AG20443 (cell line): ENCODE measurements at places on chromosomes 5 and 9.

DNA sequence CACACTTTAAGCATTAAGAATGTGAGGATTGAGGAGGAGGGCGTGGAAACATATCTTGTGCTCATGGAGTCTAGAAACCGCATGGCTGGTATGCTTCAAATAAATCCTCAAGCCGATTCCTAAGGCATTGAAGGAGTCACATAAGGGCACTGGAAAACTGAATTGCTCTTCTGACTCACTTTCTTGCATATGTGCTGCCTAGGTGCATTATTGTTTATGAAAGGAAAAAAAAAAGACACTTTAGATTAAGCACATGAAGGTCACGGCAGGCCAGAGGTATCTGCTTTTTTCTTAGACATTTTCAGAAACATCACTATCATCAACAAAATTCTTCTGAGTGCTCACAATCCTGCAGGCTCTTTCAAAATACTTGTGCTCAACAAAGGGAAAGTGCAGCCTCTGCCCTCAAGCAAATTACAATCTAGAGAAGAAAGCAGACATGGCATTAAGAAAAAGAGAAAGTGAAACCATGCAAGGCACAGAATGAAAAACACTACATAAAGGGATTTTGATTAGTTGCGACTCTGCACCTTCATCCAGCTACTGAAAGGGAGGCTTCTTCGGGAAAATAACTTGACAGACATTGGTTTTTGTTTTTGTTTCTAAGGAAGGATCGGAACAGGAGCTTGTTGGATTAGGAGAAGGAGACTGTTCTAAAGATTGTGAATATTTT, 2117.6 kb downstream of the MAT2B start:
- DNase-seq, result no peak

GRCh38 chr5:180784497-180785097, 18.0 kb downstream of the MGAT1 start:
- DNase-seq, result peak; percentile 88

DNA sequence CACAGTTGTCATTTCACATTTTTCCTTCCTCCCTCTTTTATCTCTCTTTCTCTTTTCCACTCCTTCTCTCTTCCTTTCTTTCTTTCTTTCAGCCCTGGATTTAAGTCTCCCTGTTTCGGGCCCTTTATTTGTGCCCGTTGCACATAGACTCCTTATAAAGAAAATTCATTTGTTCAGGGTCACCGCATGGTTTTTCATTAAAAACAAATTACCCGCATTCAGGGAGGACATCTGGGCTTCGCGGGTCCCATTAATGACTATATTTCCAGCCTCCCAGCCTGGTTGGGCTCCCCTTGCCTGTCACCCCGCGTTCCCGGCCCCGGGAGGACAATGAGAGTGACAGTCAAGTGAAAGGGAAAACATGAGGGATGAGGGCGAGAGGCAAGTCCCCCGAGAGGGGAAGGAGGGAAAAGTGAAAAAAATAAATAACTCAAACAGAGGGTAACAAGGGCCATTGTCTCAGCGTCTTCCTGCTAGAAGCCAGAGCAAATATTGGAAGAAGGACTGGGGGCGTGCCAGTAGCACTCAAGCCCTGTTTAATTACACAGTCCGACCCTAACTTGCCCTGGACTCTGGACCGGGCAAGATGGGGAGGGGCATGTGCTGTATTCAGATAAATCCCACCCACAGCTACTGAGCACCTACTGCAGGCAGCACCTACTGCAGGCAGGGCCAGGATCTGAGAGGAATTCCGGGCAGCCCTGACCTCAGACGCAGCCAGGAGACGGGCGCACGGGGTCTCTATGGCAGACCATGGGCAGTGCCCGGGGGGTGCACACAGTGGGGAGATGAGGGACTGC, 166.2 kb downstream of the PAX5 start:
- no peak for DNase-seq

DNA sequence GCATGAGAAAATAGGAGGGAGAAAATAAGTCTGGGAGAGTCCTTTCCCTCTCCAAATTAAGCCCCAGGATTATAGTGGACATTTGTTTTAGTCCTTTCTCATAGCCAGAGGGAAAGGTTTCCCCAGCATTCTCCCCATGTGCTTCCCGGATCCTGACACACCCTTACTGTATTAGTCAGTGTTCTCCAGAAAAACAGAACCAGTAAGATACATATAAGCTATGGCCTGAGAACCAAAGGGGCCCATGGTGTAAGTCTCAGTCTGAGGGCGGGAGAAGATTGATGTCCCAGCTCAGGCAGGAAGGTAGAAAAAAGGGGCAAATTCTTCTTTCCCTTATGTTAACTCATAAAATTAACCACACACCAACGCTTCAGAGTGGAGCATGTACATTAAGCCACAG, 25.6 kb upstream of the SPATA31D4 start:
- DNase-seq, result peak; percentile 61

DNA sequence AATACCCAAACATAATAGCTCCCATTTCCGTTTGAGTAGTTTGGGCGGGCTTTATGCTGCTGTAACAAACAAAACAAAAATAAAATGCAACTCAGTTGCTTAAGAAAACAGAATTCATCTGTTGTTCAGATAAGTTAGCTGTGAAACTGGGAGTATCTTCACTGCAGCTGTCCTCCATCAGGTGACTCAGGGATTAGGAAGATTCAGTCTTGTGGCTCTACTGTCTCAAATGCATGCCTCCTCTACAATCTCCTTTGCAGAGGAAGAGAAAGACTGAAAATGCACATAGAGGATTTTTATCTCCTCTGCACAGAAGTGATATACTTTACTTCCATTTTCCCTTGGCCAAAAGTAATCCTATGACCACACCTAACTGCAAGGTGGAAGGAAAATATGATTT, 883.7 kb downstream of the PTPRD start:
- DNase-seq, result no peak

DNA sequence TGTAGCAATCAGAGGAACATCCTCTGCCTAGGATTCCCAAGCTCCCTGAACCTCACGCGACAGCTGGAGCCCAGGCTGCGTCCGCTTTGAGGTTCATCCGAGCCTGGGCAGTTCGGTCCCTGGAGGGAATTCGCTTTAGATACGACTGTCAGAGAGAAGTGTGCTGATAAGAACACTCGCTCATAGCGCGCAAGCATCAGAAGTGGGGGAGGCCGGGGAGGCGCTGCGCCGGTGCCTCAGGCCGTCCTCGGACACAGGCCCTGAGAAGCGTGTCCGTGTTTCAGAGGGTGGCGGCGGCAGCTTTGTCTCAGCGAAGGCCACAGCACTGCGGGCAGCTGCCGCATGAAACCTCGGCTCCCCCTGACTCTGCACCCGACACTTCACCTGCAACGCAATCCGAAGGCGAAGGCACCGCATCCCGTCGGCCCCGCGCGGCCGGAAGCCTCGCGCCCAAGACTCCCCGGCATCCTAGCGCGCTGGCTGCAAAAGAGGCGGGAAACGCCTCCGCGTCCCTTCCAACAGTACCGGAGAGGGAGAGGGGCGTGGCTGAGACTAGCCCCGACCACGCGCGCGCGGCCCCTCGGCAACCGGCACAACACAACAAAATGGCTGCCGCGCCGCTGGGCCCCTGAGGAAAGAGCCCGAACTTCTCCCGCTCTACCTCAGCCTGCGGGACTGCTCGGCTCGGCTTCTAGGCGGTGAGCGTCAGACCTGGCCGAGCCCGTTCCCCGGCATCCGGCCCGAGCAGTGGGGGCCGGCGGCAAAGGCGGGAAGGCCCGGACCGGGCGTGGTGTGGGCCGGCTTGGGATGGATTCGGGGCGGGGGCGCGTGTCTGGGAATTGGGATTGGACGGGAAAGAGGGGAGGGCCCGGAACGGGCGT, at the start of gene CNTRL:
Gene CNTRL, plus strand, starts transcription at position 586 of the 881 bp plus-strand sequence. CDS start 13,372 bp downstream, outside the sequence.
- peak; percentile 91 for DNase-seq

DNA sequence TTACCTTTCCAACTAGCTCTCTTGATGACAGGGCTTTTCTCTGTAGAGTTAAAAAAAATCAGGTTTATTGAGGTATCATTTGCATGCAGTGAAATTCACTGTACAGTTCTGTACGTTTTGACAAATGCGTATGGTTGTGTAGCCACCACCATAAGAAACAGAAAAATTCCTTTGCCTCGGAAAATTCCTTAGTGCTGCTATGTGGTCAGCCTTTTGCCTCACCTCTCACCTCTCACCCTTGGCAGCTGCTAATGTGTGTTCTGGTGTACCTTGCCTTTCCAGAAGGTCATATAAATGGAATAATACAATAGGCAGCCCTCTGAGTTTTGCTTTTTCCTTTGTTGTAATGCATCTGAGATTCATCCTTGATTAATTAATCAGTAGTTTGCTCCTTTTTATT, 28.4 kb downstream of the PCSK5 start:
- DNase-seq, result no peak

GRCh38 chr5:35229076-35230037, 930 bp downstream of the PRLR start:
- peak; percentile 18 for DNase-seq

- no peak for DNase-seq
Measured at GRCh38 chr9:115220319-115221005, 102.5 kb upstream of the TNC start.

DNA sequence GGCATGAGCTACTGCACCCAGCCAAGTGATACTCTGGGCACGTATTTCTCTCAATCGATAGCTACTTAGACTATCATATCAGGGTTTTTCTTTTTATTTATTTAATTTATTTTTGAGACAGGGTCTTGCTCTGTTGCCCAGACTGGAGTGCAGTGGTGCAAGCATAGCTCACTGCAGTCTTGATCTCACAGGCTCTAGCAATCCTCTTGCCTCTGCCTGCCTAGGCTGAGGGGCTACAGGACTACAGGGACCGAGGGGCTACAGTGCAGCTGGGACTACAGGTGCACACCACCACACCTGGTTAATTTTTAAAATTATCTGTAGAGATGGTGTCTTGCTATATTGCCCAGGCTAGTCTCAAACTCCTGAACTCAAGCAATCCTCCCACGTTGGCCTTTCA, 20.3 kb upstream of the ANKHD1 start:
- DNase-seq, result no peak

GRCh38 chr5:51386916-51387883, 4.0 kb downstream of the ISL1 start:
- DNase-seq, result no peak
